Left renal pelvis (tissue), 4 donors: ENCODE measurements at places on chromosomes 2 and 18.
A peak's percentile ranks its signal among the peaks of the same experiment; 100 is the strongest.

DNA sequence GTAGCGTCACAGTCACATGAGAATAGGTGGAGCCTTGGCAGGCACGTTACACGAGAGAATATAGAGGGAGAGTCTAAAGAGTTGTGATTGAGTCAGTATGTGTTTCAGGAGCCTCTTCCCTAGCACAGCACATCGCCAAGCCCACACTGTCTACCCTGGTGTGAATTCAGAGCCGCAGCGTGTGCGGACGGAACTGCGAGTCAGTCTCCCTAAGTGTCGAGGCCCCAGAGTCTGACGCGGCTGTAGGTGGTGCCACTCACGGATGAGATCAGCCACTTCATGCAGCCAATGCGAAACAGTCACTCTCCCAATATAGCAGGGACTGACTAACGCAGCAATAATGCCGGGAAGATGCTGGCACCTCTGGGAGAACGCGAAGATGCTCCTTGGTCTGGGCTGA, 587.3 kb upstream of the ID2 start:
- DNase-seq: no peak

DNA sequence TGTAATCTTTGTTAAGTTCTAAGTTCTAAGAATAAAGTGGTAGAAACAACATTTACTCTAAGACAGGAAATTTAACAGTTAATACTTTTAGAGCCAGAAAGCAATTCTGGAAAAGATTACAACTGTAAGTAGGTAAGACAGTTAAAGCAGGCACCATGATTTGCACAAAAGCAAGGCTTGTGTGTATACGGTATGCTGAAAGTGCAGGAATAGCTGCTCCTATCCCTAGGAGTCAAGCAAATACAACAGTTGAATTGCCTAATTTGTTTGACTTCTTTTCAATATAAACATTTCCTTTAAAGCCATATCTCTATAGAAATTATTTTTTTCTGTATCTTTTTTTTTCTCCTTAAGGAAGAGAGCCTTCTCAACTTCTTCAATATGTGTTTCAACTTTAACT, 116.4 kb downstream of the KCNJ3 start:
- no peak for DNase-seq

- no peak for DNase-seq
Observed at GRCh38 chr2:67399144-67399543, 2.0 kb downstream of the ETAA1 start.

DNA sequence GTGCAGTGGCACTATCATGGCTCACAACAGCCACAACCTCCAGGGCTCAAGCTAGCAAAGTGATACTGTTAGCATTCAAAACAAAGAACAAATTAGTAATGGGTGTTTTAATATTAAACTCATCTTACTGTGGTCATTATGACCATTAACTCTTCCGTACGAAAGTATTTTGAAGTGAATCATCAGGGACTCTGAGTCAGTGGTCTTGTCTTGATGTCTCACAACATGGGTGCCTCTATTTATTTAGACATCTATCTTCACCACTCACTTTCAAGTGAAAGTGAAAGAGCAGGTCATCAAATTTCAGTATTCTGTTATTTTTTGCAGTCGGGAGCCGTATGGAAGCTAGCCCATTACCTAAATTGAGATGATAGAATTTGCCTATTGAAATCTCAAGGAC, 1118.2 kb downstream of the DPP10 start:
- no peak for DNase-seq

DNA sequence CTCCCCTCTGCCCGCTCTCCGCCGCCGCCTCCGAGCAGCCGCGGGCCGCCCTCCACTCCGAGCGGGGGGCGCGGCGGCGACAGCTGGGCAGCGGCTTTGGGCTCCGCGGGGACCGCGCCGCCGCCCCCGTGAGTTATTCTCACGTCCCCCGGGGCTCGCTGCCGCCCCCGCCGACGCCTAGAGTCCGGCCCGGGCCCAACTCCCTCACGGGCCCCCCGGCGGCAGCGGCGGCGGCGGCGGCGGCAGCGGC, 645 bp downstream of the MIB1 start:
- no peak for DNase-seq

DNA sequence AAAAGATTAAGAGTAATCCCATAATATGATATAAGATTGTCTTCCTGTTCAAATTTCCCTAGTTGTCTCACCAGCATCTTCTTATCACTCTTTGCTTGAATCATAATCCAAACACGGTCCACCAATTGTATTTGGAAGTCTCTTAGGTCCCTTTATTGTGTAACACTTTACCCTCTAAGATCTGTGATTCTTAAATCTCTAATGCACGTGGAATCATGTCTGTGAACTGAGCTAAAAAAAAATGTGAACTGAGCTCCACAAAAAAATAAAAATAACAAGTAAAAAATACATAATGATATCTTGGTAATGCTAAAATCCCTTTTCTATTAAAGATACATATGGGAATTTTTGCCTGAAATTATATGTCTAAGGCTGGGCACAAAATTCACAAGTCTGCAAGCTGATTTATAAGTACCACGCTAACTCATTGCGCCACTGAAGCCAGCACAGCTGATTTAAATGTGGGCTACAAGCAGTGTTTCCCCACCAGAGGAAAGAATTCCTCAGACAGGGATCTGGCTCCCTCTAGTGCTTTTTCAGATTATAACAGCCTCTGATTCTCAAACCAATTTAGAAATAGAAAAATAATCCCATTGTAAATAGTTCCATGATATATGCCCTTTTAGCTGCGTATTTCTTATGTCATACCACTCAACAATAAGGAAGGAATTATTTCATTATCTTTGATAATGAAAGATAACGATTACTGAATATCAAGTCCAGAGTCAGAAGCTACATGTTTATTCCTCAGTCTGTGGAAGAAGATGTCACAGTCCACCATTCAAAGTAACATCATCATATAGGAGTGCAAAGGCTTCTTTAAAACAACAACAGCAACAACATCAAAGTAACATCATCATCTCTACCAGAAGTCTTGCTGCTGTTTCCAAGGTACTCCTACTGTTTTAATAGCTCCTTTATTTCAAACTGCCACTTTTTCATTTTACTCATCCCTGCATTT, 22.9 kb downstream of the RBM43 start:
- DNase-seq: peak; percentile 34

DNA sequence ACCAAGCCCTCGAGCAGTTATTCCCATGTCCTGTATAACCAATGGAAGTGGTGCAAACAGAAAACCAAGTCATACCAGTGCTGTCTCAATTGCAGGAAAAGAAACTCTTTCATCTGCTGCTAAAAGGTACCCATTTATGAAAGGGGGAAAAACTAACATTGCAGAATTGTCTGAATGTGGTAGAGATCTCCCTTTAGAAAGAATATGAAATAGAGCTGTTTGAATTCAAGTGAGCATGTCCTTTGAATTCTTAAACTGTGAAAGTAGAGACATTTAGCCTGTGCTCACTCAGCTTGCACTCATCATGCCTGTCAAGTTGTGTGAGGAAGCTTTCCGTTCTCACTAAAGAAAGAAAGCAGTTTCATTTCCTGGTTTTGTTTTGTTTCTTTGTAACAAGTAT, 87.4 kb downstream of the EML4 start:
- DNase-seq: no peak

DNA sequence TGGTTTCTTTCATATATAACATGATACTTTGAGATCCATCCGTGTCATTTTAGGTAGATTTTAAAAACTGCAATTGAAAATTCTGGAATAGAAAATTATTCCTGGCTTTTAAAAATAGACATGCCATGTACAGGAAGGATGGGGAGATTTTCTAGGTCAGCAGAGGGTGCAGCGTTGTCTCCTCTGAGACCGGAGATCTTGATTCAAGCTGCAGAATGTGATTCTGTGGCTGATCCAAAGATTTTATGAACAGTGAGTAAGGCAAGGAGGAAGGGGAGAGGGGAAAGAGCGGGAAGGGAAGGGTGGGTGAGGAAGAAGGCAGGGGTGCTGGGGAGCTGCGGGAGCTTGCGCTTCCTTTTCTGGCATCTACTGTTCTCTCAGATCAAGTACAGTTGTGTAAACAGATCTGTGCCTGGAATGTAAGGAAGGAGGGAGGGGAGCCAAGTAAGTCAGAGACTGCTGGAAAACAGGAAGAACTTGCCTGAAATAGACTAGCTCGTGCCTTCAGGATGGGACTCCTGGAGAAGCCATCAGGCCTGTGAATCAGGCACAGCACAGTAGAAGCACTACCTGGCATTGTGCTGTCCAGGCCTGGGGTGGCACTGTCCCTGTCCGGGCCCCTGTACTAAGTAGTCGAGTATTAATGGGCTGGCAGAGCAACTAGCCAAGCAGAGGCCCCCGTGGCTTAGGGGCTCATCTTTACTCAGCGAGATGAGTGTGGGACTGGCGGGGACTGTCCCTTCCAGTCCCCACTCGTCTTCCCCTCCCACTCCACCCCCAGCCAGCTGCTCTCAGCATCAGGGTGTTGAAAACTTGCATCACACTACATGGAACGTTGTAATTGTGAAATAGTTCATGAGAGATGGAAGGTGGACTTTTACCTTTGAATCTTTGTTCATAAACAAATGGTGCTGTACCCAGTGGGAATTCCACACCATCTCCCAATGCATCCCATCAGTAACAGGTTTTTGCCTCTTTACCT, 163.5 kb downstream of the UXS1 start:
- DNase-seq: peak; percentile 45

DNA sequence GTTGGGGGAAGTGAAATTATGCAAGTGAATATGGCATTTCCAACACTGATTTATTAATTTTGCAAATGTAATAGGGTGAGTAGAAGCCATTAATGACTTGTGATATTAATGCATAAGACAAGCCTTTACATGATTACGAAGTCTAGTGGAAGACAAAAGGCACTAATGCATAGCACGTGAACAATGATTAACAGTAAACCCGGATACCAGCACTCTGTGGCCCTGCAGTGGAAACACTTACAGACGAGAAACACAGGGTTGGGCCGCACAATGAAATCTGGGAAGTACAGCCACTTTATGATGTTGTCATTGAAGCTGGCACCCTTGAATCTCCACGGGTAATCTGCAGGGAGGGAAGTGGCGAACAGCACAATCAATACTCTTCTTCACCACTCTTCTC, 233.4 kb downstream of the NAPG start:
- no peak for DNase-seq

DNA sequence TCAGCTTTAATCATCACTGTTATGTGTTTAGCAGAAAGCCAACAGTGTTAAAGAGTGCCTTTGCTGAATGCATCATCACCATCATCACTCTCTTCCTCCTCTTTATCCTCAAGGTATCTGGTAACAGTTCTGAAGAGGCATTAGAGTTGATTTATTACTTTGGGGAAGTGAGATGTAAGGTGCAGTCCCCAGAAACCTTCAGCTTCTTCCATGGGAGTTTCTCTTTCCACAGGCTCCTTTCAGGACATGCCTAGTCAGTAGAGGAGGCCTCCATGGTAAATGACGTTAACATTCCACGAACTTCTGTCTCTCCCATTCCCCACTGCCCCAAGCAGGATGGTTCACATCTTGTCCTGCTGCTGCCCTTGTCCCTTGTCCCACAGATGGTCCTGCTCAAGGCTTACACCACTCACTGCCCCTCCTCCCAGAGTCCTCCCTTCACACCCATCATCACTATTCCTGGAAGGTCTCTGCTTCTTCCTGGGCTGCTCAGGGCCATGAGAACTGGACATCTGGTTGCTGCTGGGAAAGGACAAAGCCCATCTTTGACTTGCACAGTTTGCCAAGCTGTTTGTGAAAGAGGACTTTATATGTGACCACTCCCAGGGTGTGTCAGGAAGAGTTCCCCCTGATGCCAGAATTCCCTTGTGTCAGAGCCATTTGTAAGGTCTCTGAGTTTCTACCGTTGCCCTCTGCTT, 5.3 kb upstream of the REG1A start:
- no peak for DNase-seq

DNA sequence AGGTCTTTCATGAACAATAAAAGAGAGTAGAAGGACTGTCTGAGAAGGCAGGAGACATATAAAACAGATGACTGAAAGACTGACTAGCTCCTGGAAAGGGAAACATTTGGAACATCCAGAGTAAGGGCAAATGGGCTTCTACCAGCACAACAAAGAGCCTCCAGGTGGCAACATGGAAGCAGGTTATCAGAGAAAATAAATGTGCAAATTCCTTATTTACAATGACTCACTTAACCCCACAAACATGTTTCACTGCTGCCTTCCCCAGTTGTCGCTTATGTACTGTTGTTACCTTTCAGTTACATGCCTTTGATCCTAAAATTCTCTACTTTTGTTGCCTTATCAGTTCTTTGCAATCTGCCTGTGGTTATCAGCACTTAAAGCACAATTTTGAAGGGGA, 117.0 kb downstream of the HIBCH start:
- DNase-seq: no peak

- no peak for DNase-seq
Observed at GRCh38 chr2:152440460-152440859, 105.5 kb downstream of the FMNL2 start.

DNA sequence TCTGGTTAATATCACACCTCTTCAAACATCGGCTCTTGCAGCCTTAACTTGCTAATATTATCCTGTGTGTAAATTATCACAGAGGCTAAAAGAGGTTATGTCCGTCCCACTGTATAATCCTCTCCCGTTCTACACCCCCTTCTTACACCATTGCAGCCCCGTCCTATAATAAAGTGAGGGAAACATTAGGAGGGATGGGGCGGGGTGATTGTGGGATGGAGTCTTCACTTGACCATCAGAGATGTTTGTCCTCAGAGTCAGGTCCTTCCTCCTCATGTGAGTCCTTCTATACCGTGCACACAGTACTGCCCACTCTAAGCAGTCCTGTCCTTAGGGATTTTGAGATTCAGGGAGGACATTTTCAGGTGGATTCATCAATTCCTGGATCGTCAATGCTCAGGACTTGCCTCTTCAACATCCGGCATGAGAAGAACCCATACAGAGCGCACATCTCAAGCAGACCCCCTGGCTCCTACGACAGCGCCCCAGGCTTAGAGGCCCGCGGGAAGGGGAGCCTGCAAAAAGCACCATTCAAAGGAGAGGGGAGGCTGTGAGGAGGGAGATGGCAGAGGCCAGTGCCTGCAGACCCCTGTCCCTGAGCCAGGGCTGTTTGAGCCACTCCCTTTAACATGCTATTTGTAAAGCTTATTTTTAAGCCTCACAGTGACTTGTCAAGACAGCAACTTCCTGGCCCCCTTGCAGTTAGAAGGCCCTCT, 42.8 kb upstream of the ASB18 start:
- no peak for DNase-seq
